ENCODE measurements at places on chromosomes 3 and 15.

DNA sequence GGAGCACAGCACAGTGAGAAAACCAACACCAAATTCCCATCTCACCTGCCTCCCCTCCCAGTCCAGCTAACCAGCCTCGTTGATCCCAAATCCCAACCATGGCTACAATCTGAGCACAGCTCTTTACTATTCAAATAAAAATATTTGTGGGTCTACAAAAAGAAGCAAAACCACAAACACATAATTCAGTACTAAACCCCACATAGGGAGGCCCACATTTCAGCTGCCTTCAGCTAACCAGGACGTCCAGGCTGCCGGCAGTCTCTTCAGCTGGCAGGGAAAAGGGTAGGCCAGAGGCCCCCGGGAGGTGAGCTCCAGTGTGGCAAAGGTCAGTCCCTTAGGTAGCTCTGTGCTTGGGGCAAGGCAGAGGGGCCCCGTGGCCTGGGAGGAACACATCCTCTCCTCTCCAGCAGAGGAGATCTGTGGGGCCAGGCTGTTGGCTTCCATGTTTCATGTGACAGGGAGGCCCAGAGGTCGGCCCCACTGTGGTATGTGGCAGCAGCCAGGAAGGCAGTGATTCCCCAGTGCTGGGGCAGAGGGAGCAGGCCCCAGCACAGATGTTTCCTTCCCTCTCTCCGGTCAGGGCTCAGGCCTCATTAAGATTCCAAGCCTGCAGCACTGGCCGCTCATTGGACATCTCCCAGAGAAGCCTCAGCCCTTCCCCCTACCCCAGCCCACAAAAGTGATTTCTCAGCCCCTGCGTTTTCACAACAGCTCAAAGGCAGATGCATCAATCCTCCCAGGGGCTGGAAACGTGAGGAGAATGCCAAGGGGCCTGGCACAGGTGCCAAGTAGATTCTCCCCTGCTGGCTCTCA lies 381.4 kb downstream of the NTRK3 start:
- DNase-seq: no peak

DNA sequence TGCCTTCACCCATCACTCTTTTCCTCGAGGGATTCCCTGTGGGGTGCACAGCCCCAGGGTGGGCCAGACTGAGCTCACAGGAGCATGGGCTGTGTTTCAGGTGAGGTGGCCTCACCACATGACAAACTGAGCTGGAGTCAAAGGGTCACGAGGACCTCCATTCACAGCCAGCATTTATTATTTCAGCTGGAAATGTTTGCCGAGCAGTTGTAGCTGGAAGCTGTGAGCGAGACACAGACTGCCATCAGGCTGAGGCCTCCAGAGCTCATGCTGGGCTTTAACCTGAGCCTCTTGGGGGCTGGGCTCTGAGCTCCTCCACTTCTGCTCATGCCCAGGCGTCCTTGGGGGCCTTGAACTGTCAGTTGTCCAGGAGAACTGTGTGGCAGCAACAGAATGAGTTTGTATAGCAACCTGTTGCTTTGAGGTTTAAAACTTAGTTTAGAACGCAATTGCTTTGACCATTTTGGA lies 57.5 kb downstream of the FLNB start:
- DNase-seq: no peak

DNA sequence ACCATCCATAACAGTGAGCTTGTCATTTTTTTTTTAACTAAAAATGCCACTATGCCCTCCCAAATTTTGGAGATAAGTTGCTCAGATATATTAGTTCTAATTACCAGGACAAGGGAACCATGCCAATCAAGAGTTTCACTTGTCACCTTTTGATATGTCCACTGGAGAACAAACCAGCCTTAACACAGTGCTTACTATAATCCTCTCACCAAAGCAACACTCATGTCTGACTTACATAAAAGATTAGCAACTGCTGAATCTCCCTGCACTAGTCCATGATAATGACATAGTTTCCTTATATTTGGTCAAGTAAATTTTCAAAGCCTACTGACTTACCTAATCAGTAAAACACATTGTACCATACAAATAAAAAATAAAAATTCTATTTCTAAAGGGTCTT lies 44.4 kb downstream of the TTBK2 start:
- no peak for DNase-seq

DNA sequence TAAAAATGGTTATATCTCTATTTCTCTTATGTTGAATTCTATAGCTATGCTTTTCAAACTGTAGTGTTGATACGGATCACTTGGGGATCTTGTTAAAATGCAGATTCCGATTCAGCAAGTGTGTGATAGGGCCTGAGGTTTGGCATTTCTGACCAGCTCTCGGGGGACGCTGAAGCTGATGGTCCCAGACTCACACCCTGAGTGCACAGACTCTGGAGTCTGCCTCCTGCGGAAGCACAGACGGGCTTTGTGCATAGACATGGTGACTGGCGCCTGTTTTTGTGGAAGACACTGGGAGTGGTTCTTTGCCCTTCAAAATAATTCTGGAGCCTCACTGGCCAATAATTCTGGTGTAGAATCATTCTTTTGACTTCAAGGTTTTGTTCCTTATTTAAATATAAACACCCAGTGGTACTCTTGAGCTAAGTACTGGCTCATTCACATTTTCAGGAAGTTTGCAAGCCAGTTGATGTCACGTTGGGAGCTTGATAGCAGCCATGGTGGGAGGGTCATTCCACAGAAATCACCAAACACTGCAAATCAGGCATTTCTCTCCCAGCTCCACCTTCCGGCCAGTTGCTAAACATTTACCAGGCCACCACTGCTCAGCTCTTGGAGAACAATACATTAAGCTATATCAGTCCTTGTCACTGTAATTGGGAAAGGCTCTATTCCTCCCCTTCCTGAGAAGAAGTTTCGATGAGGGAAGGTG lies 19.2 kb downstream of the CLDN11 start:
- no peak for DNase-seq

GRCh38 chr3:138949002-138949418 lies 2.0 kb downstream of the FOXL2NB start:
- DNase-seq: no peak

DNA sequence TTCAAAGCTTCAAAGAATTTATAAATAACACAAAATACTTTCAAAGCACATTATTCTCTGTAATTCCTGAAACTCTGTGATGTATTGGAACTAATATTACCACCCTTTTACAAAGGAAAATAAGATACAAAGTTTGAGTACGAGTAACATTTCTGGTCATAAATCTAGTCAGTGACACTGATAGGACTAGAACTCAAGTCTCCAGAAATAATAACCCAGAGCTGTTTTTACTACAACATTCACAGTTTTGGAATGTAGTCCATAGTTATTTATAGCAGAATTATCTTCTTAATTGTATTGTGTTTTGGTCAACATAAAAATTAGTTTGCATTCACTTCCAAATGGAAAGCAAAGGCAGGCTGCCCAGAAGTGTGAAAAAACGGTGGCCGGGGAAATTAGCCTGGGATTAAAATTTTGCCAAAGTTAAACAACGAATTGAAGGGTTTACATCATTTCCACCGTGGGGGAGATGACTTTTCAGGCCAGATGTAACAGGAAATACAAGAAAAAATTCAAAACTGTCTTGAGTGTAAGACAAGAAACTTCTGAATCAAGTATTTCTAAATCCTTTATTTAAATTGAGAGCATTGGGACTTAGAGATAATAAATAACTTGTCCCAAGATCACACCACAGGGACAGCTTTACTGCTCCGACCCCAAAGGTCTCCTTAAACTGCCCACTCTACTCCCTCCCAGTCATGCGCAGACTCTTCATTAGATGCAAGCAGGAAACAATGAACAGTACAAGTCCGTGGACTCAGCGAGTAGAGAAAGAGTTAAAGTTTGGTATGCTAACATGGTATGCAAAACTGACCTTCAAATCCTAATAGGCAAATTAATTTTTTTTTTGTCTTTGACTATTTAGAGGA lies 74.3 kb upstream of the VGLL4 start:
- DNase-seq: no peak

DNA sequence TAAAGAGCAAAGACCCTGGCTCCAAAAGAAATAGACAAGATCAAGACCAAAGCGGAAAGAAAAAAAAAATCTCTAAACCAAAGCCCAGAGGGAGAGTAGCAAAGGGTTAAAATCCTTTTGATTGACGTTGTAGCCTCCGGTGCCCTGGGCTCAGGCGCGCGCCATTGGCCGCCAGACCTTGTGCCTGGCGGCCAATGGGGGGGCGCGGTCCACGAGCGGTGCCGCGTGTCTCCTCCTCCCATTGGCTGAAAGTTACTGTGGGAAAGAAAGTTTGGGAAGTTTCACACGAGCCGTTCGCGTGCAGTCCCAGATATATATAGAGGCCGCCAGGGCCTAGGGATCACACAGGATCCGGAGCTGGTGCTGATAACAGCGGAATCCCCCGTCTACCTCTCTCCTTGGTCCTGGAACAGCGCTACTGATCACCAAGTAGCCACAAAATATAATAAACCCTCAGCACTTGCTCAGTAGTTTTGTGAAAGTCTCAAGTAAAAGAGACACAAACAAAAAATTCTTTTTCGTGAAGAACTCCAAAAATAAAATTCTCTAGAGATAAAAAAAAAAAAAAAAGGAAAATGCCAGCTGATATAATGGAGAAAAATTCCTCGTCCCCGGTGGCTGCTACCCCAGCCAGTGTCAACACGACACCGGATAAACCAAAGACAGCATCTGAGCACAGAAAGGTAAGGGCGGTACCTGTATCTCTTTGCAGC lies at the start of gene HES1:
HES1 (plus strand) TSS at position 343 of the 713 bp plus-strand sequence; CDS start at position 576, 233 bp downstream.
- DNase-seq: peak; percentile 56

DNA sequence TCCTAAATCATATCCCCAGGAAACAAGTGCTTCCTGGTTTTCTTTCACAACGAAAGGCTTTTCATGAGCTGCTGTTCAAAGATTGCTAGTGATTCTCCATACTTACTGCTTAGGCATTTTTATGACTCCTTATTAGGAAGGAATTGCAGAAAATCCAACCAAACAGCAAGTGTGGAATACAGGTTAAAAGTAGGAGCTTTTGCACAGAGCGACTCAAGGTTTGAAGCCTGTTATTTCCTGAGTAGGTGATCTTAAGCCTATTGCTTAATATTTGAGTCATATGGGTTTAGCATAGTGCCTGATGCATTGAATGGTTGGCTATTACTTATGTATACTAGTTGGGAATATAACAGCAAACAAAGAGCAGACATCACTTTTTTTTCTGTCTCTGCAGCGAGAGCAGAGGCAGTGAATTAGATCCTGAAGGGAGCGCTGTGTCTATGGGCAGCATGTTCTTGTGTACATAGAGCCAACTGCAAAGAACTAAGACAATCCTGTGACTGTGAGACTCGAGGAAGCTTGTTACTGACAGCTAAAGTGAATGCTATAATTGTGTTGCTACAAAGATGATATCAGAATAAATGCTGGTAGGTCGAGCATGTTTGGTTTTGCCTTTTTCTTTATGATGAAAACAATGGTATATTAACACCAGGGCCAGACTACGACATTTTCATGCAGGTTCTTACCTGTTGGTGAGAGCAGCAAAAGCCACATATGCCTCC lies 6.3 kb downstream of the TM4SF1 start:
- DNase-seq: peak; percentile 1

DNA sequence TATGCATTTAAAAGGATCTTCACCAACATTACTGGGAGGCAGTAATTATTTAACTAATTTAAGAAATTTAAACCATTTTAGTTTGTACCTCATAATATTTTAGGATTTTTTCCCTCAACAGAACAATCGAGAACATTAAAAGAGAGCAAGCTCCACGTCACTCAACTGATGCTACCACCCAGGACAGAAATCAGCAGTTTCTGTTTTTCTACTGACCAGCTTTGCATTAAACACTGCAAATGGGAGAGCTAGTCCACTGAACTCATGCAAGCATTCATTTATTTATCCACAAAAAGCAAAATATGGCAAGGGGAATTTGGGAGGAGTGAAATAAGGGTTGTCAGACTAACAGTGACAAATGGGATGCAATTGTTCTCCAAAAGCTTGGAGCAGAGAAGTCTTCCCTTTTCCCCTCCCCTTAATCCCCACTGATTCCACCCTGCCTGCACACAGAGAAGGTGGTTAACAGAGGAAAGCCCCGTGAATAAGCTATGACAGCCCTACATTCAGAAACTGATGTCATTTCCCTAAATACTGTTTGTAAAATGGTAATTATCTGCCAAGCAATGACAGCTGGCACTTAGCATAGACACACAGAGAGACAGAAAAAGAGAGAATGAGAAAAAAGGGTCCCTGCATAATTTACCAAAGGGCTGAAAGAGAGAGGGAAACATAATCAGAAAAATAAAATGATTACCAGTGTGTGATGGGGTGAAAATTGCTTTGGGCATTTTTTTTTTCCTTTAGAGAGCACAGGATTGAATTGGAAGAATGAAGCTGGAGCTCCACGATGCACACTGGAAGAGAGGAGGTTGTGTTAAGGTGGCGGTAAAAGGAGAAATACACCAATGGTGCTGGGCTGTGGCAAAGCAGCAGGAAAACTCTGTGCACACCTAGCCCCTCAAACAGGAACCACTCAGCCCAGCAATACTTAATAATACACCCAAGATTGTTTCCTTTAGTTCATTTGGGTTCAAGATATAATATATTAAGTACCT lies 777.4 kb downstream of the TUSC7 start:
- DNase-seq: peak; percentile 26

DNA sequence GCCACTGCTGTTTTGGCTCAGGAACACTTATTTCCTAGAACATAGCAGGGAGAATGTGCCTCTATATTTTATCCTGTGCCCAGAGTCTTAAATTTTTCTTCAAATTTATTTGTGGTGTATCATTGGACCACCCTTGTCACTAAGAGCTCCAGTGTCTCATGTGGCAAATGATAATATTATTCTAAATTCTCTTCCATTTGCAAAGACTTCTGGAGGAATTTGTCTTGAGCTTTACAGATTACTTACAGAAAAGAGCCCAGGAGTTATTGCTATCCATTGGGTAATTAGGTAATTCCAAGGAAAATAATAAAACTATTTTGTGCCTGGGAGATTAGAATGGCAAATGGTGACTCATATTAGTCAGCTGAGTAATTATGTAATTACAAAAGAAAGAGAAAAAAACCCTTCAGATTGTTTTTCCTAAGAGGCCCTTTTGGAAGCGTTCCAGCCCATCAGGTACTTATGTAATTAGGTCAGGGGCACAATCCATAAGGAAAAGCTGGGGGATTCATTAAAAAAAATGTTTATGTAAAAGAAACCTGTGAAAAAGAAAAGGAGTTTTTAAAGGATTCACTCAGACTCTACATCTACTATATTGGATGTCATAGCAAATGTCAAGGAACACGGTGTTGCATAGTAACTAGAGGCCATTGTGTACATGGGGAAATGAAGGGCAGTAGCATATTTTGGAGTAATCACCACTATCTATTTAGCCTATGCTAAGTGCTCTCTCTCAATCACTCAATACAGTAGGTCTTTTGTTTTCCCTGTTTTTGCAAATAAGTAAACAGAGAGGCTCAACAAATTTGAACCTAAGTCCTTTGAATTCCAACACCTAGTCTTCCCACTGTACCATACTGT lies 380.9 kb upstream of the RARB start:
- peak; percentile 17 for DNase-seq

DNA sequence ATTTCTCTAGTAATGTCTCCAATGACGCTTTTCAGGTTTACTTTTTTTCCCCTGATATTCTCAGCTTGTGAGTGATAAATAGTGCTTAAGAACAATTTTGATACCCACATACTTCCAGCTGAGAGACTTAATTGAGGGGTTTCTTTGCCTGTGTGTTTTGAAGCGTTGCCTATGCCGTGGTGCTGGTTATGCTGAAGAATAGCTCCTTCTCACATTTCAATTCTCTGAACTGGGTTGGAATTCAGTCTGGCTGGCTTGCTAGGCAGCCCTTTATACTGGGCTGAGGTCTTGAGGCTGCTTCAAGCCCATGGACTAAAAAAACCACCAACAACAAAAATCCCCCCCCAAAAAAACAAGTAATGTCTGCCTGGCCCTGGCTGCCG lies 87.4 kb downstream of the CHST2 start:
- DNase-seq: no peak

- DNase-seq: no peak
Observed at GRCh38 chr15:73105064-73105463, 52.8 kb downstream of the NEO1 start.

- no peak for DNase-seq
Observed at GRCh38 chr15:53611145-53611920, 148.1 kb downstream of the WDR72 start.
